Right renal pelvis (tissue), 4 donors: ENCODE measurements at places on chromosomes 1 and 21. TPM values are rescaled to one million over a fixed set of nuclear protein-coding genes. Genes with fewer than 3 reads are reported as not detected.

- no peak for DNase-seq
Observed at GRCh38 chr21:45322960-45323461, 35.3 kb upstream of the POFUT2 start.

- no peak for DNase-seq
Observed at GRCh38 chr21:32256873-32257620, 21.8 kb downstream of the MIS18A start.

DNA sequence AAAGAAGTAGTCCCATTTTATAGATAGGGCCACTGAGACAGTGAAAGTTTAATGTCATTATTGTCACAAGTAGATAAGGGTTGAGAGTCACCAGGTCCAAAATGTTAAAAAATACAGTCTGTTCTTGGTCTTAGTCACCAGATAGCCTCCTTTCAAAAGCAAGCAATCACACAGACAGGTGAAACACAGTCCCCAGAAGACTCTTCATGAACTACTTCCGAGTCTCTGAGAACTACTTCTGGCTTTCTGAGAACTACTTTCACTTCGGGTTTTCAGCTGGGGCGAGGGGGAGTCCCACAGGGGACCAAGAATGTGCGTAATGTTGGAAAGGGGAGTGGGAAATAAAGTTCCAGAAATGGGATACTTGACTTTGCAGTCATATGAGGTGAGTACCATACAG is 143.2 kb downstream of the HHIPL2 start:
- no peak for DNase-seq

DNA sequence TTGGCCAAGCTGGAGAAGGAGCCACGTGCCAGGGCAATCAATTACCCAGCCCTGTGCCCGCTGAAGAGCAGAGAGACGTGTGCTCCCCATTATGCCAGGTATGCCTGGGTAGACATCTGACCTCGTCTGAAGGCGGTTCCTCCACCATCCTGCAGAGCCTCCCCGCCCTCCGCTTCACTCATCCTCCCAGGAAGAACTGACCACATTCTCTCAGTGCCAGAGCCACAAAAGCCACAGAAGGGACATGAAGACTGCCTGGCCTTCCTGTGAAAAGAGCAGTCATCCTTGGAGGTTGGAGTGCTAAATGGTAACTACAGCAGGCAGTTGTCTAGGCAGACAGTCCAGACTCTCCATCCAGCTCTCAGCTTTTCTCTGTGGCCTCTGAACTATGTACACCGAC is 12.0 kb downstream of the SYT2 start:
- no peak for DNase-seq

The KCNK1 gene
- 7.2 TPM for polyA plus RNA-seq

DNA sequence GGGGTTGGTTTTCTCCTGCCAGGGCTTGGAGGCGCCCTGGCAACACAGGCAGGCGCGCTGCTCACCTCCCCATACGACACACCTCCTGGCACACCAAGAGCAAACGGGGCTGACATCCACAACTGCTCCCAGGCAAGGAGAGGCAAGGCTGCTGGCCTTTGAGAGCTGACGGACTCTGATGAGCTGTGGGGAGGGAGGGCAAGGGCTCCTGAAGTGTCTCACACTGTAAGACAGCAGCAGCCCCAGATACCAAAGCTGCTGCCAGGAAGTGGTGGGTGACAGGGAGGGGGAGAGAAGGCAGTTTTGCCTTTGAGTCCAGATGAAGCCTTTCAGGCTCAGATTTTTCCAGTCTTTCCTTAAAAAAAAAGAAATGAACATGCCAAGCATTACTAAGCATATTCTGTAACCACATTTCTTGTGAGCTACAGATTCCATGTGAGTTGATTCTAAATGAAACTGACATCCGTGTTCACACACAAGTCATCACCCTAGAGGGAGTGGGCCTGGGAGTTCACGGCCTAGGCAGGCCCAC is 24.3 kb downstream of the PGBD5 start:
- no peak for DNase-seq
